ENCODE measurements at places on chromosomes 1 and 21.

DNA sequence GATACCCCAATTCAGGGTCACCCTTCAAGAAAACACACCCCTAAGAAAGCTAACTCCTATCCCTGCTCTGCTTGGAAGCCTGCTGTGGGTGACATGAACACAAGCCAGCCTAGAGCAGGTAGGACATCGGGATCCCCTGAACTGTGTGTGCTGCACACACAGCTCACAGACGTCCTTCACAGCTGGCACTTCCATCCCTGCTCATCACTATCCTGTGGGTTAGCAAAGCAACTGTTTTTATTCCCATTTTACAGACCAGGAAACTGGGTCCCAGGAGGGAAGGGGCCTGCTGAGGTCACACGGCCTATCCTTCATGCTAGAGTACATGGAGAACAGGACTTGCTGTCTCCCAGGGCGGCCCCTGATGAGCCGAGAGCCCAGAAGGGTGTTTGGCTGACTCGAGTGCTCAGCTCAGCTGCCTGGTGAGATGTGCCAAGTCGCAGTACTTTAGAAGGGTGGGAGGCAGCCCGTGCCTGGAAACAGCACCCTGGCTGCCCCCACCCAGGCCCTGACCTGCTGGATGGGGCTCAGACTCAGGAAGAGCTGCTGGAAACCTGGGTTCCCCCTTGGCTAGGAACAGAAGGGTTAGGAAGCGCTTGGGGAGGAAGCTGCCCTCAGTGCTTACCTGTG, 28.3 kb upstream of the BTG2 start:
- DNase-seq, result no peak

- DNase-seq, result no peak
These were observed 235.2 kb upstream of the RAB4A start for GRCh38 chr1:229035748-229036082.

DNA sequence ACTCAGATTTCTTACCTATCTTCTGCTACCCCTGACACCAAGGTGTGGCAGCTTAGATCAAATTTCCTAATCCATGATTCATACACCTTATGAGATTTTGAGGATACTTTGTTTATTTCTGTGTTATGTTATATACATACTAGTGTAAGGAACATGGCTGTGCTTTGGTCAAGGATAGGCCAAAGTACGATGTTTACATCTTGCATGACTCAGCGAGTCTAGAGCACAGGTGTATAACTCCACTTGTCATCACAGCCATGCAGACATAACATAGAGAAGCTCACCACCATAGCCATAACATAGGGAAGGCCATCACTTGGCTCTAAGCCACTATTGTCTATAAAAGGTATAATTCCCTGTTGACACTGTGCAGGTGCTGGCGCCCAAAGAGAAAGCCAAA, 61.2 kb downstream of the GBP6 start:
- DNase-seq, result no peak

GRCh38 chr21:43329711-43330269, 97.1 kb downstream of the SIK1 start:
- no peak for DNase-seq

DNA sequence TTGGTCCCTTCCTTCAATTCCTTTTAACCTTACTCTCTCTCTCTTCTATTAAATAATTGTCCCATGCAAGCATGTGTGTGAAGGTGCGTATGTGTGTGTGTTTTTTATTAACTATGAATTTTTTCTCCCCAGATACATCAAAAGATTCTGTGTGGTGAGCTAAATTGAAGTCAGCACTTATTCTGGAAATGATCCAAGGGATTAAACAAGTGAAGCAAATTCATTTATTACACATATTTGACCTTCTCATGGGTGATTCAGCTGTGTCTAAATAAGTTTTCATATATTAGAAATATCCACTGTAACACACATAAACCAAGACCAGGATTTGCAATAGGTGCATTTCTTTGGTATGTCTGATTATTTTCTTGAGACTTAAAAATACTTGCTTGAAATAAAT, 24.3 kb downstream of the CHODL start:
- DNase-seq, result no peak

GRCh38 chr1:48869116-48869893, 92.6 kb upstream of the BEND5 start:
- DNase-seq, result no peak

GRCh38 chr1:6420454-6421042, 829 bp upstream of the HES2 start:
- peak; percentile 47 for DNase-seq

DNA sequence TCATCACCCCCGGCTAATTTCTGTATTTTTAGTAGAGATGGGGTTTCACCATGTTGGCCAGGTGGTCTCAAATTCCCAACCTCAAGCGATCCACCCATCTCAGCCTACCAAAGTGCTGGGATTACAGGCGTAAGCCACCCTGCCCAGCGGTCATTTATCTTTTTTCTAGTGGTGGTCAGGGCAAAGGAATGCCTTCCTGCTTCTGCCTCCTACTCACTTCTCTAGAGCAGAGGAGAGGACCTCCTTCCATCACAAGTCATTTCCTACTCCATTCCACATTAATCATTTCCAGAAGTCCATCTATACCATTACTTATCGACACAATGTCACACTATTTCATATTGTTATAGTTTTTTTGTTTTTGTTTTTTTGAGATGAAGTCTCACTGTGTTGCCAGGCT, 13.3 kb downstream of the FBXO42 start:
- no peak for DNase-seq

DNA sequence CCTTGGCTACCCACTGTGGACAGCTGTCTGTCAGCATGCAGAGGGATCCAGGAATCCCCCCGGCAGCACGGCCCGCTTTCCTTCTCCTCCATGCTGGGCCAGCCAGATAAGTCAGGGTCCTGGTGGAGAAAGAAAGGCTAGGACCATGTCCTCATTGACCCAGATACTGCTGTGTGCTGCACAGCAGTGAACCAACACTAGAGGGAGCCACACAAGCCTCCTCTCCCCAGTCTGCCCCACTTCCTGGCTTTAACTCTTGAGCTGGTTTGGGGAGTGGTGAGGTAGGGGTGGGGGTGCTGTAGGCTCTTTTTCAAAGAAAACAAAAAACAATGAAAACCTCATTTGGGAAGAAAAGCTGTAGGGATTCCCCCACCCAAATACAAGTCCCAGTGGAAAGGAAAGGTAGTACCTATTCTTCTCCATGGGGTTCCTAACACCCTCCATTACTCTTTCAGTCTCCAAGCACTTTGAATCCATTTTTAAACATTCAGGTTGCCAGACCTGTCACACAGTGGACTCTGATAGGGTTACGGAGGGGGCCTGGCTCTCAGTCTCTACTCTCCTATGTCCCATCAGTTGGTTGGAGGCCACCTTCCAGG, 84.9 kb upstream of the CD1D start:
- DNase-seq, result peak; percentile 72

All from GM20000 (cell line).